ENCODE measurements at places on chromosomes 6 and 20. TPM values are rescaled to one million over a fixed set of nuclear protein-coding genes. Genes with fewer than 3 reads are reported as not detected.

DNA sequence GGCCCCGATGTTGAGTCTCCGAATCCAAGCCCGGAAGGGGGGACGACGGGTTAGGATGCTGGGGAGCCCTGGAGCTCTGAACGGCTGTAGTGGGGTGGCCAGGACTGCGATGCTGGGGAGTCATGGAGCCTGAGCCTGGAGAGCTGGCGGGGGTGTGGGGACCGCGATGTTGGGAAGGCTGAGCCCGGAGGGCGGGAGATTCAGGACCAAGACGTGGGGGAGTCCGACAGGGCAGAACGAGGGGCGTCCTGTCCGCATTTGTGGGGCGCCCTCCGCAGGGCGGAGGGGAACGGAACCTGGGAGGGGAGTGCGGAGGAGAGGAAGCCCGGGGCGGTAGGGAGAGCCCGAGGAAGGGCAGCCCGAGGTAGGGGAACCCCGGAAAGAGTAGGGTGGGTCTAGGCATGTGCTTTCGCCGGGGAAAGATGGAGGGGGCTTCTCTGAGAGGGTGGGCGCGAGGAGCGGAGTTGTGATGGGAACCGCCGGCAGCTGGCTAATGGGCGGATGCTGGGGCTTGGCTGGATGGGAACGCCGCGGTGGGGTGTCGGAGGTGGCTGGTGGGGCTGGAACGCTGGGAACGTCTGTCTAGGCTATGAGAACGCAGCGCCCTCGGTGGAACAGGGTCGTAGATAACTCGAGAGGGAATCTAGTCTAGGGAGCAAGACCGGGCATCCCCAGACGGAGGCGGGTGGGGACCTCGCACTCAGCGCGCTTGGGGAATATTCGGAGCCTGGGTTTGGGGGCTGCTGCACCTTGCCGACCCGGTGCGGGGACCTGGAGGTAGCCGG, 684 bp downstream of the PAQR8 start:
- DNase-seq, result peak; percentile 34

Gene VPS52
- 59.8 TPM for total RNA-seq

GRCh38 chr6:130366107-130367005, 539 bp downstream of the TMEM200A start:
- DNase-seq, result no peak

DNA sequence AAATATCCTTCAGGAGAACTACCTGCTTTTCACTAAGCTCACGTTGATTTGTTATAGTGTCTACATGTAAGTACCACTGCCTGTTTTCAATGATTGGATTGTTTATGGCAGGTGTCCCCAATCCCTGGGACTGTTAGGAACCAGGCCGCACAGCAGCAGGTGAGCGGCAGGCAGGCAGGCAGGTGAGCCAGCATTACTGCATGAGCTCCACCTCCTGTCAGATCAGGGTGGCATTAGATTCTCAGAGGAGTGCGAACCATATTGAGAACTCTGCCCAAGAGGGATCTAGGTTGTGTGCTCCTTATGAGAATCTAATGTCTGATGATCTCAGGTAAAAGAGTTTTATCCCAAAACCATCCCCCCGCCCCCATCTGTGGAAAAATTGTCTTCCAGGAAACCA, 303.3 kb downstream of the EYA4 start:
- no peak for DNase-seq

Gene ME1
- total RNA-seq, result not detected

Gene PERP
- total RNA-seq, result 5.7 TPM

DNA sequence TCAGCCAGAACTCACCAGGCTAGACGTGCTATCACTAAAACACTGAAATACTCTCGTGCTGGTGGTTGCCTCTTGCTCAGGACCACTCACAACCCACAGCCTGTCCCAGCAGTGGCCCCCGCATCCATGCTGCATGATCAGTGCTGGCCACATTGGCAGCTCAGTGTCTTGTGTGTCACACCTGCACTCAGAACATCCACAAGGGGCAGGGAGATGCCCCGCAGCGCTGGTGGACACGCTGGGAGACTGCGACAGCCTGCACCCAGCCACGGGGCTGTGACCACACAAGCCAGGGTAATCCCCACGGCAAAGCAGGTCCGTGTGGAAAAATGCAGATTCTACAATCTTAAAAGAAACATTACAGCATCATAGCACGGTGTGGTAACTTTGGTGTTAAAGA, 23.9 kb upstream of the APMAP start:
- DNase-seq, result no peak

DNA sequence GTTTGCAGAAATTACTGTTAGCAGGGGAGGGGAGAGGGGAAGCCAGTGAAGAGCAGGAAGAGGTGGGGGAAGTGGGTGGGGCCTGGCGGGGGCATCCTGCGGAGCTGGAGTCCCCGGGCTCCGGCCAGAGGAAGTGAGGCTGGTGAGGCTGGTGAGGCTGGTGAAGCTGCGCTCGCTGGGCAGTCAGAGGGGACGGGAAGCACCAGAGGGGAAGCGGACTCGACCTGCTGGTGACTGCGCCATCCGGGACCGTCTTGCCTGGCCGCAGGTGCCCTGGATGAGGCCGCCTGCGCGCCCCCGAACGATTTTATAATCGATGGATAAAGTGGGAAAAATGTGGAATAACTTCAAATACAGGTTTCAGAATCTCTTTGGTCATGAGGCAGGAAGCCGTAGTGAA, 635.3 kb upstream of the MARCKS start:
- no peak for DNase-seq

GRCh38 chr6:105015482-105015881, 58.6 kb downstream of the LIN28B start:
- DNase-seq, result no peak

Gene OPRL1
- total RNA-seq, result 0.16 TPM

Gene RAB44
- 0.10 TPM for total RNA-seq

GRCh38 chr6:44284121-44284520, 13.9 kb downstream of the TMEM151B start:
- DNase-seq, result no peak

DNA sequence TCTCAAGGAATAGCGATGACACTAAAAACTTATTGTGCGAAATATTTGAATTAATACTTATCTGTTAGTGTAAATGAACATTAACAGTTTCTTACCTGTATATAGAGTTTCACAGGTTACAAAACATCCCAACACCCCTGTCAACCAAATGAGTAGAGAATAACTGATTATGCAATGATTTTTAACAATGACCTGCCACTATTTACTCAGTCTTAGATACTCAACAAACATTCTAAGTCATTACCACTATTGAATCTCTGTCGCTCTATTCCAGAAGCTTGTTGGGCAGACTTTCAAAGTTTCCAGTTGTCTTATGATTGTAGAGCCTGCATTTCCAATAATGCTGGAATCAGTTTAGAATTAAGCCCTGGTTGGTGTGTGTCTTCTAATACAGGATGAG, 85.5 kb downstream of the RNF182 start:
- no peak for DNase-seq

GRCh38 chr6:47670851-47671250, 27.5 kb upstream of the ADGRF4 start:
- DNase-seq, result no peak

- no peak for DNase-seq
These were observed 53.0 kb upstream of the DTNBP1 start for GRCh38 chr6:15715851-15716250.

Measured in activated T-helper 1 cell treated with anti-CD3 and anti-CD28 coated beads, Interleukin-12 subunit alpha, Interleukin-12 subunit beta, Interleukin-2, Interleukin-4 antibody, amounts not matched to agents 30 ng/mL and 10 ng/mL and 1 ng/mL, durations not matched to agents 14 hours and 24 hours and 36 hours (primary cell).